ENCODE measurements at places on chromosomes 2 and 18. TPM values are rescaled to one million over a fixed set of nuclear protein-coding genes. Genes with fewer than 3 reads are reported as not detected.

The CCDC74B gene
- 6.5 TPM for total RNA-seq

The POTEJ gene
- total RNA-seq = not detected

The CHRNG gene
- total RNA-seq = not detected

The GCG gene
- total RNA-seq = 0.14 TPM

The TMEM178A gene
- 1.3 TPM for total RNA-seq

The TCF7L1 gene
- 1.00 TPM for total RNA-seq

The ST8SIA3 gene
- not detected for total RNA-seq

The ERICH2 gene
- total RNA-seq = 1.2 TPM

The HOXD11 gene
- 0.14 TPM for total RNA-seq

The SERPINB12 gene
- not detected for total RNA-seq

The ARMC9 gene
- total RNA-seq = 72.9 TPM

The SPR gene
- 23.5 TPM for total RNA-seq

The TMEM17 gene
- total RNA-seq = 1.8 TPM

The OR6B2 gene
- total RNA-seq = not detected

The CHN1 gene
- 12.8 TPM for total RNA-seq

The PAIP2B gene
- total RNA-seq = 0.85 TPM

The SH3RF3 gene
- total RNA-seq = 2.6 TPM

The UCN gene
- 0.14 TPM for total RNA-seq

The LYG2 gene
- total RNA-seq = not detected

The TMEM163 gene
- total RNA-seq = not detected

The ALPP gene
- not detected for total RNA-seq

The CXCR4 gene
- 0.92 TPM for total RNA-seq

The CEP68 gene
- 7.1 TPM for total RNA-seq

The IHH gene
- not detected for total RNA-seq

The CRYBA2 gene
- not detected for total RNA-seq

The FSHR gene
- total RNA-seq = not detected

The GALNT3 gene
- total RNA-seq = 0.71 TPM

The CAPN13 gene
- total RNA-seq = not detected

The SLC9A4 gene
- under 0.01 TPM for total RNA-seq

The LYPD6 gene
- total RNA-seq = 0.57 TPM

The GAREM1 gene
- total RNA-seq = 4.1 TPM

The CD28 gene
- under 0.01 TPM for total RNA-seq

Data from smooth muscle cell of bladder (primary cell).